Vagina (tissue), 2 donors: ENCODE measurements at places on chromosomes 12 and 14.

GRCh38 chr14:37585971-37586796 is 8.9 kb downstream of the FOXA1 start:
- no peaks in the 10 kb centered on the region for H3K36me3 ChIP-seq
- H3K4me3 ChIP-seq = no peak overlapping the region
- peak overlapping the region; percentile 4 for H3K27ac ChIP-seq

DNA sequence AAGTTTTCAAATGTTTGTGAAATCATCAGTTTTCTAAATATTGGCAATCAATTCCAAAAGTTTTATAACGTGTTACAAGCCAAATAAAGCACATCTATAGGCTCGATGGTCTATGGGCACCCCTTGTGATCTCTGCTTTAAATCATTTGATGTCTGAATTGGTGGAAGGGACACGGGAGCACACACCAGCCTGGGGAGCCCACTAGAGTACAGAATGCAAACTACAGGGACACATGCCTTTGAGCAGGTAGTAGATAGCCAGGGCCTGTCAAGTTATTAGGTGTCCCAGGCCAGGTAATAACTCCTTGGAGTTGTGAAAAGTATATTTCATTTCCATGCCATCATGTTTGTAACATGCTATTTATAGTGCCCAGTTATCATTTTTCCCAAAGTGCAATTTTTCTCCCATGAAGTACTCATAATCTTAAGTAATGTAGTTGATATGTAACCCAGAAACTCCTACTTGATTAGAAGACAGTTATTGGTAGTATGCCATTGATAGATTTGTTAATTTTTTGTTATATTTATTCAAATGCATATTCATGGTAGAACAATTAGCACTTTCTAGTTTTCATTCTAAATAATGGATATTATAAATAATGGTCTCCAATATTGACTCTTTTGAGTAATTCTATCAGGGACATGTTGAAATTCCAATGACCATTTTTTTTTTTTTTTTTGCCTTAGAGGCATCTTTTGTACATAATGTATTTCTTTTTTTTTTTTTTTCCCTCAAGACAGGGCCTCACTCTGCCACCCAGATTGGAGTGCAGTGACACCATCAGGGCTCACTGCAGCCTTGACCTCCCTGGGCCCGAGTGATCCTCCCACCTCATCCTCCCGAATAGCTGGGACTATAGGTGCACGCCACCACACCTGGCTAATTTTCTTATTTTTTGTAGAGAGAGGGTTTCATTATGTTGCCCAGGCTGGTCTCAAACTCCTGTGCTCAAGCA is 96.9 kb upstream of the FGD4 start:
- H3K4me1 ChIP-seq = no peaks in the 10 kb centered on the region
- H3K4me3 ChIP-seq = no peak overlapping the region
- H3K27ac ChIP-seq = no peak overlapping the region
- no peak for DNase-seq
- no peaks in the 10 kb centered on the region for H3K36me3 ChIP-seq
- H3K27me3 ChIP-seq = no peaks in the 10 kb centered on the region

DNA sequence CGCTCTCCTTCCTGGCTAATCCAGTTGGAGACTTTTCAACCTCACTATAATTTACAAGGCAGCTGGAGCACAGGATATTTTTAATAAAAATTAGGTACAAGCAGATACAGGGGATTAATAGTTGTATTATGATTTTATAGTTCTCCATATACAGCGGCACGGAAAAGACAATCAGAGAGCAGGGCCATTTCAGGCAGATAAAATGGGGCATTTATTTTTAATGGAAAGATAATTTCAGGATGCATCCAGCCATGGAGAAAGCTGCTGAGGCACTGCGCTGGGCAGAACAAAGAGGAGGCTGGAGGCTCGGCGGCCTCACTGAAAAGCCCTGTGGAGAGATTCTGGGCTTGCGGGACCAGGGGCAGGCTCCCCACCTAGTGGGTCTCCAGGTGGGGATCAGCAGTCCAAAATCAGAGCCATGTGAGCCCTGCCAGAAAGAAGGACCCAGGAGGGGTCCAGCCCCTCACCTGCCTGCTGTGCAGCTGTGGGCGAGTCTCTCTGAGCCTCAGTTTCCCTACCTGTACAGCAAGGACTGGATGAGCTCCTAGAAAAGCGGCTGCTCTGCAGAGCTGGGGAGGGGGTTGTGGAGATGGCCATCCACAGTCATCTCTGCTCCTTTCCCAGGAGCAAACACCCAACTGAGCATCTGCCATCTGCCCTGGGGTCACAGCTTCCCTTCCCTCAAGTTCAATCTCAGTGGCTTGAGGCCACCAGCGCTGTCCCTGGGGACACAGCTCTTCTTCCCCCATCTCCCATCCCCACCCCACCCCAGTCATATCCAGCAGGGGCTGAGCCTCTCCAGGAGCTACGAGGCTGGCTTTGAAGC is 23.9 kb upstream of the C14orf180 start:
- H3K27me3 ChIP-seq = no peaks in the 10 kb centered on the region
- DNase-seq = no peak
- H3K27ac ChIP-seq = no peak overlapping the region
- no peak overlapping the region for H3K4me3 ChIP-seq
- no peaks in the 10 kb centered on the region for H3K4me1 ChIP-seq

DNA sequence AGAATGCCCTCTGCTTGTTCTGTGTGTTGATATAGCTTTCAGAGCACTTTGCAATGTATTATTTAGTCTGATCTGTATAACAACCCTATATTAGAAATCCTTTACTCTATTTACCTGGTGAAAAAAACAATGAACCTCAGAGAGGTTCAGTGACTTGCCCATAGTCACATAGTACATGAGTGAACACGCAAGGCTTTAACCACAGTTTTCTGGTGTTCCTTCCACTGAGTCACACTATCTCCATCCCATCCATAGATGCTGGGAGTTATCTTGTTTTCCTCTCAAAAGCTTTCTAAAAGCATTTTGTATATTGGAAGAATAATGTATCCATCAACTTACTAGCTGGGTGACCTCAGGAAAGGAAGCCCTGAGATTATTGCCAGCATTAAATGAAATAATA is 104.5 kb downstream of the NT5DC3 start:
- no peak for DNase-seq
- no peaks in the 10 kb centered on the region for H3K4me1 ChIP-seq
- no peak overlapping the region for H3K4me3 ChIP-seq
- no peaks in the 10 kb centered on the region for H3K36me3 ChIP-seq
- H3K27me3 ChIP-seq = no peaks in the 10 kb centered on the region
- no peak overlapping the region for H3K27ac ChIP-seq

DNA sequence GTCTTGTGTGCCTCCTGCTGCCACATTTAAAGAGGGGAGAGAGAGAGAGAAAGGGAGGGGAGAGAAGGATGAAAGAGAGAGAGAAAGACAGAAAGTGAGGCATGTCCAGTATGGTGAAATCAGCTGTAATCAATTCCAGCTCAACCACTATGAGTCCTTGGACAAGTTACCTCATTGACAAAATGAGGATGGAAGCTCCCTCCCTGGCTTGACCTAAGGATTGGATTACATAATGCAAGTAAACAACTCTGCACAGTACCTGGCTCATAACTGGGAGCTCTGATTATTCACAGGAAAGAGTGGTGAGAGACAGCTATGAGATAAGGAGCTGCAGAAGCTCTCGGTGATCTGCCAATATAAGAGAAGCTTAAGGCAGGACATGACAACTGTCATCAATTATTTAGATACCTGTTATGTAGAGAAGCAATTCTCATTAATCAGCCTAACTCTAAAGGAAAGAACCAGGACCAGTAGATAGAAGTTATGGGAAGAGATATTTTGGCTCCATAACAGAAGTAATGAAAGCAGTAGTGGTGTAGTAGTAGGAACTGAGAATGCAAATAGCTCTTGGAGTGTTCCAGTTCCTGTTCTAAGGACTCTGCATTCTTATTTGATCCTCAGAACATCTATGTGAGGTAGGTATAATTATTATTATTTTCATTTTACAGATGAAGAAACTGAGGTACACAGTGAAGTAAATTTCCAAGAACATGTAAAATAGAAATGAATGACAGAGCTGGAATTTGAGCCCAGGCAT is 791.6 kb downstream of the DIO2 start:
- no peaks in the 10 kb centered on the region for H3K36me3 ChIP-seq
- no peak overlapping the region for H3K4me3 ChIP-seq
- H3K4me1 ChIP-seq = no peaks in the 10 kb centered on the region
- H3K27me3 ChIP-seq = no peaks in the 10 kb centered on the region

DNA sequence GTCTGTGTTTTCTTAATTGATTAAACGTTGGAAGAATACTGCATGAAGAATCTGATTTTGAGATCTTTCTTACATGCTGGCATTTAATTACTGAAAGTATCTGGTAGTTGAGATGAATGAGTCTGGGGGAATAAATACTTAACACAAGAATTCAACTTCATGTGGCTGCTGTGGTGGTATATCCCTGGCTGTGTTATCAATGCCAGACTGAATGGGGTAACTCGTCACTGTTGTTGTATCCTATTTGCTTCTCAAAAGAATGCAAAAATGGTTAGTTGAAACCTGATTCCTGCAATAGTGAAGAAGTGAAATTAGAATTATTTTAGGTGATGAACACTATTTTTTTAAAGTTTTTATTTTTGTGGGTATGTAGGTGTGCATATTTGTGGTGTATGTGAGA is 72.5 kb downstream of the HMGA2 start:
- no peaks in the 10 kb centered on the region for H3K27me3 ChIP-seq
- peaks cover 14% of the 10 kb centered on the region for H3K4me1 ChIP-seq
- DNase-seq = no peak
- no peak overlapping the region for H3K27ac ChIP-seq

GRCh38 chr12:63313139-63313538 is 162.1 kb upstream of the AVPR1A start:
- no peaks in the 10 kb centered on the region for H3K36me3 ChIP-seq
- H3K27me3 ChIP-seq = no peaks in the 10 kb centered on the region
- no peak for DNase-seq
- no peak overlapping the region for H3K4me3 ChIP-seq

GRCh38 chr12:56358836-56359532 is 923 bp downstream of the STAT2 start:
- H3K36me3 ChIP-seq = peaks cover 6% of the 10 kb centered on the region
- no peak for DNase-seq
- no peaks in the 10 kb centered on the region for H3K27me3 ChIP-seq
- peak overlapping the region; percentile 73 for H3K4me3 ChIP-seq
- H3K27ac ChIP-seq = peak overlapping the region; percentile 86

DNA sequence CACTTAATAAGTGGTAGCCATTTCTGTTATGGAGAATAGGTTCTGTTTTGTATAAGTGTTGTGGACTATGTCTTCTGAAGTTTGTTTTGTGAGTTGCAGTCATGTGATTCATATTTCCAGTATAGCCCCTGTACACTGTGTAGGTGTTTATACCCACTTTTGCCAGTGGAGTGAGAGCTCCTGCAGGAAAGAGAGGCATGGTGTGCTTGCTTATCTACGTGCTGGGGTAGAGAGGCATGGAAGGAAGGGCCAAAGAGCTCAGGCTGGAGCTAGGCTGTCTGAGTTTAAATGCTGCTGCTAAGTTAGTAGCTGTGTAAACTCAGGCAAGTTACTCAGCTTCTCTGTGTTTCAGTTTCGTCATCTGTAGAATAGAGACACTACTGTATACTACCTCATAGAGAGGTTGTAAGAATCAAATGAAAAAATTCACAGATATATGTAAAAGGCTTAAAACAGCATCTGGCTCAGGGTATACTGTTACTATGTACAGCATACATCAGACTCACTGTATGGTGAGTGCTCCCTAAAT is 88.2 kb upstream of the SLC38A2 start:
- no peaks in the 10 kb centered on the region for H3K36me3 ChIP-seq
- H3K4me3 ChIP-seq = no peak overlapping the region
- no peaks in the 10 kb centered on the region for H3K27me3 ChIP-seq
- peaks cover 63% of the 10 kb centered on the region for H3K4me1 ChIP-seq
- peak overlapping the region; percentile 7 for H3K27ac ChIP-seq
- no peak for DNase-seq

DNA sequence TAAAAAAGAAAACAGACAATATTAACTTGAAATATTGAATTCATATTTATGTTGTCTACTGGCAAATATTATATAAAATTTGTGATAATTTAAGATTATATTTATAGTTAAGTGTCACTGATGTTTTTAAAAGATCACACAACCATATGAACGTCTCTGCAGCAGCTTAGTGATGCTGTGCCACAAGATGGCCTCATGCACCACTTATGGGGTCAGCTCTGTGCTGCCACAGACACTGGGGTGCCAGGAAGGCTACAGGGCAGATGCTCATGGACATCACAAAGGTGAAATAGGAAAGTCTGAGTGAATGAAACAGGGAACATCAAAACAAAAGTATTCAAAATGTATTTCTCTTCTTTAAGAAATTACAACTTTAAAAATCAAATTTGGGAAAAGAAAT is 13.1 kb downstream of the ATXN3 start:
- H3K27ac ChIP-seq = no peak overlapping the region
- H3K4me3 ChIP-seq = no peak overlapping the region
- H3K4me1 ChIP-seq = no peaks in the 10 kb centered on the region
- H3K27me3 ChIP-seq = no peaks in the 10 kb centered on the region
- H3K36me3 ChIP-seq = no peaks in the 10 kb centered on the region

GRCh38 chr14:51643140-51643539 is 8.6 kb upstream of the FRMD6 start:
- H3K27me3 ChIP-seq = no peaks in the 10 kb centered on the region
- H3K36me3 ChIP-seq = no peaks in the 10 kb centered on the region
- no peak overlapping the region for H3K27ac ChIP-seq
- no peaks in the 10 kb centered on the region for H3K4me1 ChIP-seq

GRCh38 chr14:26929361-26929760 is 331.5 kb upstream of the NOVA1 start:
- no peaks in the 10 kb centered on the region for H3K4me1 ChIP-seq
- no peaks in the 10 kb centered on the region for H3K36me3 ChIP-seq
- H3K27me3 ChIP-seq = no peaks in the 10 kb centered on the region

DNA sequence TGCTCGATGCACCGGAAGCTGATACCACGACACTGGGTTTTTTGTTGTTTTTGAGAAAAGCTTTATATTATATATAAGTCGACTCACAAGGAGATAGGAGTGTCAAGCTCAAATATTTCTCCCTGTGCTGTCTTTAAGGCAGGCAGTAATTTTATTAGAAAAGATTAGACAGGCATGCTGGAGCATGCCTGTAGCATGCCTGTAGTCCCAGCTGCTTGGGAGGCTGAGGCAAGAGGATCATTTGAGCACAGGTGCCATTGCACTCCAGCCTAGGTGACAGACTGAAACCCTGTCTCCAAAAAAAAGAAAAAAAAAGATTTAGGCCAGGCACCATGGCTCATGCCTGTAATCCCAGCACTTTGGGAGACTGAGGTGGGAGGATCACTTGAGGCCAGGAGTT is 51.8 kb downstream of the GNS start:
- DNase-seq = no peak
- H3K4me1 ChIP-seq = peaks cover 13% of the 10 kb centered on the region
- no peak overlapping the region for H3K4me3 ChIP-seq
- no peak overlapping the region for H3K27ac ChIP-seq

DNA sequence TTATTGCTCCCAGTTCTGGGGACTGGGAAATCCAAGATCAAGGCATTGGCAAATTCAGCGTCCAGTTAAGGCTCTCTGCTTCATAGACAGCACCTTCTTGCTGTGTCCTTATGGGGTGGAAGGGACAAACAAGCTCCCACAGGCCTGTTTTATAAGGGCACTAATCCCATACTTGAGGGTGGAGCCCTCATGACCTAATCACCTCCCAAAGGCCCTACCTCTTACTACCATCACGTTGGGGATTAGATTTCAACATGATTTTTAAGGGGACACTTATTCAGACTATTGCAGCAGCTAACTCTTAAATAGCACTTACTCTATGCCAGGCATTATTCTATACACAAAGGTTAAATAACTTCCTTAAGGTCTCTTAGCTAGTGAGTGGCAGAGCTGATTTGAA is 17.3 kb downstream of the TOGARAM1 start:
- no peak overlapping the region for H3K4me3 ChIP-seq
- DNase-seq = no peak
- no peak overlapping the region for H3K27ac ChIP-seq

- H3K36me3 ChIP-seq = no peaks in the 10 kb centered on the region
- DNase-seq = no peak
- H3K27ac ChIP-seq = no peak overlapping the region
- H3K27me3 ChIP-seq = no peaks in the 10 kb centered on the region
- no peak overlapping the region for H3K4me3 ChIP-seq
Observed at GRCh38 chr12:3833670-3834310, 39.4 kb downstream of the PARP11 start.
